Stimulated activated CD8-positive, alpha-beta memory T cell treated with anti-CD3 and anti-CD28 coated beads, Interleukin-2, amount 100 ng/mL, for 1 hour (primary cell): ENCODE measurements at places on chromosomes 3 and 15.

- no peak for DNase-seq
Observed at GRCh38 chr3:154137036-154137435, 15.8 kb downstream of the ARHGEF26 start.

- no peak for DNase-seq
Observed at GRCh38 chr3:34852844-34853439, 786.4 kb upstream of the ARPP21 start.

DNA sequence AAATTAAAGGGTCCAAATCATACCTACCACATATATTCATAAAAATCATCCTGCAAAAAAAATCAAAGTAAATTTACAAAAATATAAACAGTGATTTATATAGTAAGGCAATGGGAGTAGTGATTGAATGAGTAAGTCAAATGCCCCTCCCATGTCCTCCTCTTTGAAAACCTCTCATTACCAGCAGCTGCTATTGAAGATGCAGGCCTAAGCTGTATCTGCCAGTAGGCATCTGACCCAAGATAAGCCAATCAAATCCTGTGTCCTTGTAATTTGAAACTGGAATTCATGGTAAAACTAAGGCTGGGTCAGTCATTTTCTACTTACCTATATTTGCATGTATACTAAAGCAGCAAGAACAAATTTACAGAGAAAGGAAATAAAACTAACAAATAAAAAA is 60.4 kb upstream of the POU1F1 start:
- DNase-seq = no peak

- DNase-seq = no peak
Observed at GRCh38 chr3:37286569-37286968, 112.2 kb upstream of the LRRFIP2 start.

- DNase-seq = no peak
Observed at GRCh38 chr3:186461141-186461540, 83.0 kb downstream of the CRYGS start.

- no peak for DNase-seq
Observed at GRCh38 chr3:146747928-146748327, 142.8 kb upstream of the PLSCR5 start.

DNA sequence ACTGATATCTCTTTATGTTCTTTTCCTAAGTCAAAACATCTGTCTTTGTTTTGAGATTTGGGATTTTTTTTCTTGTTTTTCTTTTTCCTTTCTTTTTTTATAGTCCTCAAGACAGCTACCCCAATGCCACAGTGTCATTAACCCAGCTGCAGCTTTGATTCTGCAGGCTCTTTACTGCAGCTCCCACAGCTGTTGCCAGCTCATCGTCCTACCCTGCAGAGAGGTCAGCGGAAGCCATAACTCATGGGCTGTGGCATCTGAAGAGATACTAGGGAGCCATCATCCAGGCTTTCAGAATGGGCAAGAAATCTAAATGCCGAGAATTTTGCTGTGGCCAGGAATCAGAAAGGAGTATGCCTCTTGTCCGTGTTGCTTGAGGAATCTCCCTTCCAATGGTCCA is 44.3 kb upstream of the SLC24A5 start:
- DNase-seq = no peak

DNA sequence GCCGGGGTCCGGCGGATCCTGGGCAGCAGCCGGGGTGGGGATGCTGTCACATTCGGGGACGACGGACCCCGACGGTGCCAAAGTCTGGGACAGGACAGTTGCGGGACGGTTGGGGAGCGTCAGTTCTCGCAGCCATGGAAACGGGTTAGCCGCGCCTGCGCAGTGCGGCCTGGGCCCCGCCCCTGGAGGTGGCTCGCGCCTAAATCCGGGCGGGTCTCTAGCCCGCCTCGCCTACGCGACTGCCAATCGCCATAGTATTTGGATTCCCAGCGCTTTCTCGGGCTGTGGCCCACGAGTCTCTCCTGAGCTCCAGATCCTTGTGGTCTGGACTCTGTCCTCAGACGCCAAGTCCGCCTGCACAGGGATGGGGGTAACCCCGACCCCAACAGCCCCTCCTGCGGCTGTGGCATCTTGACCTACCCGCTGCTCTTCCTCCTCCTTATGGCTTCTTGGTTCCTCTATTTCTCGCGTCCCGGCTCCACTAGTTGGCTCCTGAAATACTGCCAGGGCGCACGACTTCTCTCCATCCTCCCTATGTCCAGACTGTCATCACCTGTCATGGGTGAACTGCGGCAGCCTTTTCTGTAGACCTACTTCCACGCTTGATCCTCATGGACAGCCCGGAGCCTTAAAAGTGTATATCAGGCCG is at the start of gene ZMYND10:
ZMYND10 (minus strand) TSS at position 147 of the 649 bp plus-strand sequence. CDS start 153 bp downstream, outside the sequence.
- no peak for DNase-seq

DNA sequence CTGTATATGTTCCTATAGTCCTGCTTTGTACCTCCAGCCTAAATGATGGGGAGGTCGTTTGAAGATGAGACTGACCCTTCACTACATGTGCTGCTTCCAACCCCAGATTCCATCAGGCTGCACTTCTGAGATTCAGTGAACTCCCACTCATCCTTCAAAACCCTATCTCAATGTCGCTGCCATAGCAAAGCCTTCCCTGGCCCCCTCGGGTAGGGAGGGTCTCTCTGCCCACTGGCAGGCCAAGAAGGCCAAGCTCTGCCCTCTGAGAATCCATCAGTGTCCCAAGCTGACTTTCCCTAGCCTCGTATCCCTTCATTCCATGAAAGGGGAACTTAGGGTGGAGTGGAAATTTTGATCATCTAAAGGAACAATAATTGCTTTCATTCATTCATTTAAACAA is 35.4 kb downstream of the TPRA1 start:
- no peak for DNase-seq

GRCh38 chr3:189430166-189430565 is 201.0 kb upstream of the TP63 start:
- no peak for DNase-seq

GRCh38 chr3:100761951-100762350 is 52.7 kb downstream of the TFG start:
- DNase-seq = no peak

DNA sequence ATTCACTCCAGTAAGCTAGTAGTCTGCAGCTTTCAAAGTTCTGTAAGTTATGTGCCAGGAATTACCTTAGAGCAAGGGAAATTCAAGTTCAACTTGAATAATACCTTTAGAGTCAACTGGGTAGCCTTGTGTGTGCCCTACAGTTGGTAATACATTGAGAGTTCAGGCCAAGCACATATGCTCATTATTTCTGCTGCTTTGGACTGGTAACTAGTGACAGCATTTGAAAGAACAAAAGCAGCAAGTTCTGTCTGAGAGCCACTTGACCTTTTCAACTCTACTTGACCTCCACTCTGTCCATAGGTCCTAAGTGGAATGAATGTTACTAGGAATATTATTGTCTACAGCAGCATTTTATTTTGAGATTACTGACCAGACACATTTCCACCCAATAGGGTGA is 723.5 kb downstream of the NLGN1 start:
- DNase-seq = no peak

DNA sequence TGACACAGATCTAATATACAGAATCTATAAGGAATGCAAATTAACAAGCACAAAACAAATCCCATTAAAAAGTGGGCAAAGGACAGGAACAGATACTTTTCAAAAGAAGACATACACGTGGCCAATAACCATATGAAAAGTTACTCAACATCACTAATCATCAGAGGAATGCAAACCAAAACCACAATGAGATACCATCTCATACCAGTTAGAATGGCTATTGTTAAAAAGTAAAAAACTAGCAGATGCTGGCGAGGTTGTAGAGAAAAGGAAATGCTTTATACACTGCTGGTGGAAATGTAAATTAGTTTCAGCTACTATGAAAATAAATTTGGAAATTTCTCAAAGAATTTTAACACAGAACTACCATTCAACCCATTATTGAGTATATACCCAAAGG is 50.7 kb downstream of the ADAMTS17 start:
- DNase-seq = no peak

DNA sequence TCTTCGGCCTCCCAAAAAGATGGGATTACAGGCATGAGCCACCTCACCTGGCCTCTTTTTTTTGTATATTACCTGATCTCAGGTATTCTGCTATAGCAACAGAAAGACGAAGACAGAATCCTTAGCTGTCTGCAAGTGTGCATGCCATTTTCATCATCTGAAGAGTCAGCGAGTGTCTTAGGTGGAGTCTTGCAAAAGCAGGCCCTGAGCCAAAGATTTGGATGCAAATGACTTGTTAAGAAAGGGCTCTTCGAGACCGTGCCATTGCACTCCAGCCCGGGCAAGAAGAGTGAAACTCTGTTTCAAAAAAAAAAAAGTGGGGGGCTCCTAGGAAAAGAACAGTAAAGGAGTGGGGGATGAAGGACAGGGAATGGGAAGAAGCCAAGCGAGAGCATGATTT is 10.2 kb upstream of the TRIM69 start:
- DNase-seq = no peak

DNA sequence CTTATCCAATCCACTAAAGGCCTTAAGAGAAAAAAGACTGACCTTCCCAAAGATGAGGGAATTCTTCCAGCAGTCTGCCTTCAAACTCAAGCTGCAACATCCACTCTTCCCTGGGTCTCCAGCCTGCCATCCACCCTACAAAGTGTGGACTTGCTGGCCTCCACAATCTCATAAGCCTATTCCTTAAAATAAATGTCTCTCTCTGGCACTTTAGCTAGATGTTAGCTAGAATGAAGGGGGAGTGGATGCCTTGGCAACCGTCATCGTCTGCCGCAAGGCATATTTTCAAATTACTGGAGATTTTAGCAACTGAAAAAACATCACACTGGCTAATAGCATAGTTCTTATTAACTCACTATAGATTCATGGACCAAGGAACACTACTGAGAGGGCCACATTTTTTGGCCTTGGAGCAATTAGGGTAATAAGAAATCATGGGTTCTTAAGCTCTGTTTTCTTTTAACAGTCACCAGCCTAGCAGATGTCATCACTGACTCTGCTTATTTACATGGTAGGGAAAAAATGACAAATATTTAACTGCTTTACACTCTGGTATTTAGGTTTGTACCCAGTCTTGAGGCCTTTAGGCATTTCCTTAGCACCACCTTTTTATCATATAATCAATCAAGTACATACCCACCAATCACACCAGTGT is 245.3 kb downstream of the MYRIP start:
- DNase-seq = no peak

DNA sequence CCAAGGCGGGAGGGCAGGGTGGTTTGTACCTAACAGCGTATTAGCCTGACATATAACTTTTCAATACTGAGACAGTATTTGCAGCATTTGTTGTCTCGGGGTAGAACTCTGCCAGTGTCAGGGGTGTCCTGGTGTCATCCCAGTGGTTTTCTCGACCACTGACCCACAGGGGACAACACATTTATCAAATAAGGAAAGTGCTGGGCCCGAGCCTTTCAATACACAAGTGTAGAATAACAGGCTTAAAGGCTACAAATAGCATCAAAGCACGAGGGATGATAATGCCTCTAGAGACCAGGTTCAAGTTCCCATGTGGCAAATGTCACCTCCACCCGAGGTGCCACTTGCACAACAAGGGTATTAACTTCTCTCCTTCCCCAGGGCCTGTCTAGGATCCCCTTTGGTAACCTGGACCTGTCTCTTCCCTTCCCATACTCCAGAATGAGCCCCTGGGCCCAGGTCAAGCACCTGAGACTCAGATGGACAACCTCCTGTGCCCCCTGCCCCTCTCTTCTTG is 9.5 kb upstream of the SLC6A6 start:
- no peak for DNase-seq

DNA sequence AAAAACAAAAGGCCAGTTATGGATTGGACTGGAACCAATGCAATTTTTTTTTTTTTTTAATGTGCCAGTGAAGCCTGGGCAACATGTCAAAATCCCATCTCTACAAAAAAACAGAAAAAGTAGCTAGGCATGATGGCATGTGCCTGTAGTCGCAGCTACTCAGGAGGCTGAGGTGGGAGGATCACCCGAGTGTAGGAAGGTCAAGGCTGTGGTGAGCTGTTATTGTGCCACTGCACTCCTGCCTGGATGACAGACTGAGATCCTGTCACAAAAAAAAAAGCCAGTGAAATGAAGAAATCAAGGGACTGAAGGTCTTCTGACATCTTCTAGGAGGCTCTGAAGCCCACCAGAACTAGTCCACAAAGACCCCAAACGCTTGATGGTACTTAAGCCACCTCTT is 101.2 kb downstream of the IQSEC1 start:
- no peak for DNase-seq

DNA sequence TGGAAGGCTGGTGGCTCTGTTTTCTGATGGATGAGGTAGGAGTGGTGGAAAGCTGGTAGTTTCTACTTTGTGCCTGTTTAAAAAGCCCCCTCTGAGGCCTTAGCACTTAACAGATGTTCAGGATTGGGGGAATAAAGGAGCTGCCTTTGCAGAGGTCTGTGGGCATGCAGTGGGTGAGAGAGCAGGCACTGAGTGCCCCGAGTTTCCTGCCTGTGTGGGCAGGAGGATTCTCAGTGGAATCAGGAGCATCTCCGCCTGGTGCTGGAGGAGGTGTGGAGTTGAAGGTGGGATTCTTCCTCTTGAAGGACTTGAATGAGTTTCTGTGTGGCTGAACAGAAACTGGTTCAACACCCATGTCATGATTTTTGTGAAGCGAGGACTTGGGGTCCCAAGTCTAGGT is 74.3 kb downstream of the IGF1R start:
- DNase-seq = no peak

GRCh38 chr15:95152741-95153140 is 921.4 kb downstream of the MCTP2 start:
- no peak for DNase-seq

DNA sequence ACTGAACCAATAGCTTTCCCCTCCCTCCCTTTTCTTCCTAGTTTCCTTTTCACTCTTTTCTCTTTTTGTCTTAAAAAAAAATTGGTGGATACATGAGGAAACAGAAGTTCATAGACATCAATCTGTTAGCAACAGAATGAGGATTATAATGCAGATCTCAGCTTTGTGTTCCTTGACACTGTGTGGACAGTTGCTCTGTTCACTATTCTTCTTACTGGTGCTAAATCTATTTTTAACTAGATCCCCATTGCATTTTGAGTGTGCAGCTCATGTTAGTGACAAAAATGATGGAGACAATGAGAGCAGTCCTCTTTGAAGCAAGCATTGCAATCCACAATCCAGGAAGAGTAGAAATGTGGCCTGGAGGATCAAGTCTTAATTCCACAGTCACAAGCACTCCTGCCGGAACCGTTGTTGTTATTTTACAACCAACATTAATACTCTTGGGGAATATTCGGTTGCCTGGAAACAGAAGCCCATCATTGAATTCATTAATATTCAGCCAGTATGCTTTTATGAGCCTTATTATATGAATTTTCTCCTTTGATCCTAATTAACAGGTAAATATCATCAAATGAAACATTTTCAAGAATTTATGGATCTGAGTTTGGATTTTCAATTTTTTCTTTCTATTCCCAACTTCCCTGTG is 1016.8 kb downstream of the NTRK3 start:
- no peak for DNase-seq

- DNase-seq = no peak
Observed at GRCh38 chr3:116140100-116140689, 305.1 kb downstream of the LSAMP start.

DNA sequence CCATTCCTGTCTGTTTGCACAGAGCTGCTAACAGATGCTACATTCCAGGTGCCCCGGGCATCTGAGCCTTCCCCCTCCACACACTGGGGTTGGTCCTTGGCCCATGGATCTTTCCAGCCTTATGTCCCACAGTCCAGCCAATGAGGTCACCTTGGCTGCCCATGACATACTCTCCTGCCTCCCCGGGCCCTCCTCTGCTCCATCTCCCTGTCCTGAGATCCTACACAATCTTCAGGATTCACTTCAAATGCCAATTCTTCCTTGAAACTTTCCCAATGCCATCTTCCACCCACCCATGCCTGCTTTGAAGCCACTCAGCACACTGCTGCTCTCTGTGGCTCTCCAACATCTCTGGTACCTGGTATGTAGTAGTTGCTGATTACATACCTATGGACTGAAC is 4.3 kb downstream of the CHRNA3 start:
- DNase-seq = no peak
